Colonic mucosa (tissue), 4 donors: ENCODE measurements at places on chromosomes 4 and X. TPM values are rescaled to one million over a fixed set of nuclear protein-coding genes. Genes with fewer than 3 reads are reported as not detected.

DNA sequence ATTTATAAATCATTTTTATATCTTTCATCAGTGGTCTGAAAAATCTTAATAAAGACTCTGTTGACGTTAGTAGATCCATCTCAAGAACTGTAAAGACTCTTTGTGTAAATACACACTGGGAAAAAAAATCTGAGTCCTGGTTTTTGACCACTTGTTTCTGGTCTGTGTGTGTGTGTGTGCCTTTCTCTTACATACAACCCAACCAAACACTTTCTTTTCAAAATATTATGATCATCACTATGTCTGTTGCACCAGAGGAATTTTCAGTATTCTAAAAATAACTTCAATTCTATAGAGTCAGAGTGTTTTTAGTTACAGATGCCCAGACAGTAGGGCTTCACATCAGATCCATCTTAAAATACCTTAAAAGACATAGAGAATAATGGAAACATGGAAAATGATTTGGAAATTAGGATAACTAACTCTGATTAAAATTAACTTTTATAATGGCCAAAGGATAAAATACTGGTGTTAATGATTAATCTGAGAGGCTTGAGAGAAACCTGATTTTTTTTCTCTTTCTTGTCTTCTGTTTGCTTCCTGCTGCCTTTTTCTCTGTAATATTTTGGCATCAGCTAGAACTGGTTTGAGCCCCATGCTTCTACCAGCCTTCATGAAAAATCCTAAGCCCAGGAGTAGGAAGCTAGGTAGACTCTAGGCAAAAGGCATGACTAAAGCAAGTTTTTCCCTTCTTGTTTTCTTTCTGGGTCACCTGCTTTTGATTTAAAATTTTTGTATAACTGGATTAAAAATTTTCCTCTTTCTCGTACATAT lies 99.7 kb downstream of the ATXN3L start:
- H3K36me3 ChIP-seq: no peaks in the 10 kb centered on the region
- H3K27ac ChIP-seq: peak overlapping the region; percentile 32
- no peak overlapping the region for H3K4me3 ChIP-seq
- DNase-seq: no peak
- peaks cover 2% of the 10 kb centered on the region for H3K4me1 ChIP-seq

PGAM4 gene
- total RNA-seq: not detected

- no peak for DNase-seq
- H3K27ac ChIP-seq: no peak overlapping the region
- no peaks in the 10 kb centered on the region for H3K27me3 ChIP-seq
- no peak overlapping the region for H3K4me3 ChIP-seq
- no peaks in the 10 kb centered on the region for H3K4me1 ChIP-seq
Measured at GRCh38 chr4:1985780-1986577, 22.8 kb downstream of the NELFA start.

ADH1A gene
- total RNA-seq: 0.17 TPM

- peak overlapping the region; percentile 56 for H3K27ac ChIP-seq
- H3K27me3 ChIP-seq: no peaks in the 10 kb centered on the region
- H3K4me1 ChIP-seq: peaks cover 9% of the 10 kb centered on the region
- no peak for DNase-seq
Measured at GRCh38 chr4:152486429-152487389, 49.2 kb downstream of the FBXW7 start.

- no peak overlapping the region for H3K27ac ChIP-seq
- H3K4me3 ChIP-seq: no peak overlapping the region
- peak; percentile 51 for DNase-seq
Measured at GRCh38 chr4:7155590-7156071, 36.7 kb upstream of the SORCS2 start.

- no peaks in the 10 kb centered on the region for H3K27me3 ChIP-seq
- no peak for DNase-seq
- no peaks in the 10 kb centered on the region for H3K36me3 ChIP-seq
Measured at GRCh38 chrX:10199212-10199611, 42.4 kb downstream of the CLCN4 start.

HTN3 gene
- total RNA-seq: not detected

GRCh38 chr4:77229433-77229832 lies 72.4 kb downstream of the CCNG2 start:
- no peak overlapping the region for H3K4me3 ChIP-seq
- no peaks in the 10 kb centered on the region for H3K36me3 ChIP-seq
- H3K4me1 ChIP-seq: no peaks in the 10 kb centered on the region
- DNase-seq: no peak

SOWAHB gene
- total RNA-seq: 20.8 TPM

CDX4 gene
- not detected for total RNA-seq

DNA sequence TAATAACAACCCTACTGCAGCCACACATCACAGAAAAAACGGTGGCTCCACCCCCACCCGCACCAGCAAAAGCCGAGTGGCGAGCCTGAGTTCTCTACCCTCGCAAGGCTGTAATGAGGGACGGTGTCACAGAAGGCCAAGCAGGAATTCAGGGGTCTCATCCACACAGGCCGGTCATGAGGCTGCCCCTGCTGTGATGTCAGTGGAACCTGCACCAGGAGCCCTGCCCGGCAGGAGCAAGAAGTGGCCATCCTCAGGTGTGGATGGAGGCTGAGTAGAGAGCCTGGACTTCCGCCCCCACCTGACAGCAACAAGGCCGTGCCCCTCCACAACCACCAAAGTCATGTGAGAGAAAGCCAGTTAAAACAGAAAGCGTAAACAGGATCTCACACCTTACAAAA lies 20.6 kb downstream of the LYAR start:
- no peaks in the 10 kb centered on the region for H3K27me3 ChIP-seq
- H3K36me3 ChIP-seq: no peaks in the 10 kb centered on the region
- H3K4me1 ChIP-seq: no peaks in the 10 kb centered on the region
- H3K4me3 ChIP-seq: no peak overlapping the region
- DNase-seq: no peak

- DNase-seq: no peak
- H3K4me1 ChIP-seq: no peaks in the 10 kb centered on the region
- no peaks in the 10 kb centered on the region for H3K36me3 ChIP-seq
- no peaks in the 10 kb centered on the region for H3K27me3 ChIP-seq
Measured at GRCh38 chrX:130378024-130378669, 7.3 kb downstream of the GPR119 start.

GRCh38 chr4:55336138-55337034 lies 9.7 kb upstream of the SRD5A3 start:
- no peak overlapping the region for H3K27ac ChIP-seq
- H3K4me3 ChIP-seq: no peak overlapping the region
- no peaks in the 10 kb centered on the region for H3K27me3 ChIP-seq
- H3K4me1 ChIP-seq: no peaks in the 10 kb centered on the region

- no peak overlapping the region for H3K4me3 ChIP-seq
- H3K36me3 ChIP-seq: no peaks in the 10 kb centered on the region
- no peaks in the 10 kb centered on the region for H3K4me1 ChIP-seq
- H3K27me3 ChIP-seq: no peaks in the 10 kb centered on the region
- DNase-seq: no peak
Measured at GRCh38 chrX:29947225-29947624, 268.1 kb upstream of the MAGEB2 start.

GRCh38 chrX:3940000-3940610 lies 226.7 kb upstream of the PRKX start:
- H3K4me3 ChIP-seq: no peak overlapping the region
- no peak for DNase-seq
- no peaks in the 10 kb centered on the region for H3K36me3 ChIP-seq
- no peaks in the 10 kb centered on the region for H3K27me3 ChIP-seq

IGSF1 gene
- 0.19 TPM for total RNA-seq

GRCh38 chrX:25017667-25018247 lies 2.0 kb upstream of the ARX start:
- DNase-seq: no peak
- H3K36me3 ChIP-seq: no peaks in the 10 kb centered on the region
- H3K27me3 ChIP-seq: peaks cover 88% of the 10 kb centered on the region

GAGE13 gene
- total RNA-seq: not detected

DNA sequence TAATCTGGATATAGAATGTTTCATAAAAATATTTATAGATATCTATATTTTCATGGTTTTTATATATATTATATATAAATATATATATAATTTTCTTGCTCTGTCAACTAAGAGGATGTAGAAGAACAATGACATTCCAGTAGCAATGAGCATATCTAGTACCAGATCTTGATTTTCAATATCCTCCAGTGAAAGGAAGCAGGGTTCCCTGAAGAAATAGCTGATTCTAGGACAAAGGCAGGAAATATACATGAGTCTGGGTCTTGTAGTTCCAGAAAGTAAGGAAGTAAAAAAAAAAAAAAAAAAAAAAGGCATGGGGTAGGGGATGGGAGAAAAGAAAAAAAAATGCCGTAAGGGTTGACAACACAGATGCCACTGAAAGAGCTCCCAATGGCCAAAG lies 241.4 kb downstream of the RASL11B start:
- H3K27ac ChIP-seq: no peak overlapping the region
- no peak overlapping the region for H3K4me3 ChIP-seq
- no peak for DNase-seq
- no peaks in the 10 kb centered on the region for H3K27me3 ChIP-seq
- no peaks in the 10 kb centered on the region for H3K4me1 ChIP-seq

RNF212 gene
- 2.5 TPM for total RNA-seq

DNA sequence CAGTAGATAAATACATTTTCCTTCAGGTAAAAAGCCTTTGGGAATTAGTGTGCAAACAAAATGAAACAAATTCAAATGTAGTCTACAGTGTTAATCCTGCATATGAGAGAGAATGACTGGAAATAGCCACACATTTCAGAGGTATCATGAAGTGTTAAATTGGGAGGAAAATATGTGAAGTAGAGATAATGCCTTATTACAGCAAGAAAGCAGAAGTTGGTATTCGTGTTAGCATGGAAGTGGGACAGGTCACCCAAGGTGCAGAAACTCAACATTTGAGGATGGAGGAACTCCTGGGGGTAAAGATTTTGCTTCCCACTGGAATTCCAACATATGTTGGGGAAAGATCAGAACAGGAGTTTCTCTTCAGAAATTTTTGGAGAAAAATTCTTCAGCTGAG lies 51.3 kb downstream of the EMCN start:
- no peak overlapping the region for H3K27ac ChIP-seq
- H3K36me3 ChIP-seq: no peaks in the 10 kb centered on the region
- H3K4me3 ChIP-seq: no peak overlapping the region
- no peaks in the 10 kb centered on the region for H3K27me3 ChIP-seq
- no peaks in the 10 kb centered on the region for H3K4me1 ChIP-seq

DNA sequence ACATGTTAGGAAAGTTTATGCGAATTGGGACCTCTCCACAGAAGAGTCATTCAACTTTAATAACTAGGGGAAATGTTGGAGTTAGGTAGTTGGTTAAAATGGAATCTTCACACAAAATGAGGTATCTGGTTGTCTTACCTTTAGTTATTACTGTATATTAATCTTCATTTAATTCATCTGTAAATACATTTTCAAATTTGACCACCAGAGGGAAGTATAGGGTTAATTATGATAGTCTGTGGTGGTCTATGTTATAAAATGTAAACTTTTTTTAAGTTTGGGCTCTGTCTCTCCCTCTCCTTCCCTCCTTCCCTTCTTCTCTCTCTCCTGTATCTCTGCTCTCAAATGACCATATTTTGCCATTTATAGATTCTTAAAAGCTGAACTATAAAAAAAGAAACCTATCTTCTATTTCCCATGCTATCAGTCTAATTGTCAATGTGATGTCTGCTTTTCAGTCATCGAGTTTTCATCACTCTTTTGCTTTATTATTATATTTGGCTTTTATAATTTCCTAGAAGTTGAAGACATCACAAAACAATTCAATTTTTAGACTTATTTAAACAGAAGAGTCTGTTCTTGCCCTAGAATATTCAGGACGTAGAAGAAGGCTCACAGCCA lies 49.8 kb downstream of the TMEM144 start:
- H3K36me3 ChIP-seq: no peaks in the 10 kb centered on the region
- no peak for DNase-seq
- H3K4me3 ChIP-seq: no peak overlapping the region
- H3K27me3 ChIP-seq: no peaks in the 10 kb centered on the region
- no peak overlapping the region for H3K27ac ChIP-seq
- H3K4me1 ChIP-seq: no peaks in the 10 kb centered on the region

GLRA3 gene
- not detected for total RNA-seq

DNA sequence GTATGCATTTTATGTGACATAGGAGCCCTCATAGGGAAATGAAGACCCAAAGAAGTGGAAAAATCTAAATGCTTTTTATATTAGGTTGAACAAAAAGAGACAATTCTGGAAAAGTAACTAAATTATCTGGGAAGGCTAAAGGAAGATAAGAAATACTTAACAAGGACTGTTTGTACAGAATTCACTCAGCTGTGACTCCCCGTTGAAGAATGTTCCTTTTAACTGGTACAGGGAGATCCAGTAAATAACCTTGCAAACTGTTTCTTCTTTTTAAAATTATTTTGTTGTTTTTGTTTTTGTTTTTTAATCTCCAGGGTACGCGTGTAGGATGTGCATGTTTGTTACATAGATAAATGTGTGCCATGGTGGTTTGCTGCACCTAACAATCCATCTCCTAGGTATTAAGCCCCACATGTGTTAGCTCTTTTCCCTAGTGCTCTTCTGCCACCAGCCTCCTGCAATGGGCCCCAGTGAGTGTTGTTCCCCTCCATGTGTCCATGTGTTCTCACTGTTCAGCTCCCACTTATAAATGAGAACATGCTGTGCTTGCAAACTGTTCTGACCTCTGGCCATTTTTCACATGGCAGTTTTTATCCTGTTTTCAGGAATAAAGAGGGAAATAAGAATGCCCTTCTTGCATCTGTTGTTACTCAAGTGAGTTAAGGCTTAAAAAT lies 81.7 kb downstream of the PWWP3B start:
- H3K4me1 ChIP-seq: no peaks in the 10 kb centered on the region
- no peaks in the 10 kb centered on the region for H3K27me3 ChIP-seq
- no peak overlapping the region for H3K4me3 ChIP-seq
- DNase-seq: no peak
- H3K27ac ChIP-seq: no peak overlapping the region
- no peaks in the 10 kb centered on the region for H3K36me3 ChIP-seq

- no peaks in the 10 kb centered on the region for H3K27me3 ChIP-seq
- H3K27ac ChIP-seq: peak overlapping the region; percentile 22
- H3K36me3 ChIP-seq: no peaks in the 10 kb centered on the region
- H3K4me3 ChIP-seq: no peak overlapping the region
Measured at GRCh38 chr4:40458109-40458508, 123.0 kb downstream of the CHRNA9 start.
